ENCODE measurements at places on chromosomes 6 and 20. TPM values are rescaled to one million over a fixed set of nuclear protein-coding genes. Genes with fewer than 3 reads are reported as not detected.

The RNF217 gene
- 1.2 TPM for total RNA-seq

The ARFGEF3 gene
- 0.60 TPM for total RNA-seq

The SRSF12 gene
- 1.9 TPM for total RNA-seq

The PNPLA1 gene
- total RNA-seq: not detected

The BTBD3 gene
- total RNA-seq: 32.2 TPM

The AHI1 gene
- 18.6 TPM for total RNA-seq

The OR12D3 gene
- not detected for total RNA-seq

The FITM2 gene
- 24.5 TPM for total RNA-seq

The ASIP gene
- total RNA-seq: not detected

- no peak for DNase-seq
Observed at GRCh38 chr6:129264480-129265045, 381.6 kb downstream of the LAMA2 start.

GRCh38 chr20:1265916-1266166, 253 bp upstream of the SNPH start:
- DNase-seq: no peak

- no peak for DNase-seq
Observed at GRCh38 chr6:53581856-53582255, 37.0 kb upstream of the GCLC start.

GRCh38 chr6:2615251-2615650, 135.5 kb downstream of the MYLK4 start:
- DNase-seq: no peak

DNA sequence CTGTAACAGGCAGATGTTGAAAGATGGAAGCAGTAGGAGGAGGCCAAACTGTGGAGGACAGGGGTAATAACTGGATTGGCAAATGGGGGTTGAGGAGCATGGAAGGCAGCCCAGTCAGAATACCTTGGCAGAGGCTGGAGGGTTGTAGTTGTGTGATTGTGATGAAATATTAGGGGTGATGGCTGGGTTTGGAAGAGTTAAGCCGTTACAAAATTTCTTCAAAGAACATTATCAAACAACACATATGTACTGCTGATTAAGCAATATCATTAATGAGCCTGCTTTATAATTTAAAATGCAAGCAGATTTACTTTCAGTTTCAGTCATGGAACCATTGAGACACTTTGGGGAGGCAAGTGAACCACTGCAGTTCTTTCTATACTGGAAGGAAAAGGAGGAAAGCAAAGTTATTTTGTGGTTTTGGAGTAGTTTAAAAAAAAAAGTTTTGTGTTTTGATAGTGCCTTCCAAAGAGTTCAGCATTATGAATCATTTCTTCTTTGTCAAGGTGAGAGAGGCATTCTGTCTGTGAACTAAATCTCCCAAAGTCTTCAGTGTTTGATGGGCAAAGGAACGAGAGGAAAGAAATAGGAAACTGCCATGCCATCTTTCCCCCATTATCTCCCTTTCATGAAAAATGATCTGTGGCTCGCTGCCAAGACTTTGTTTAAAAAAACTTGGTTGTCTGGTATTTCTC, 20.7 kb downstream of the FOXO3 start:
- DNase-seq: no peak

- peak; percentile 31 for DNase-seq
Observed at GRCh38 chr6:14732844-14733757, 512.8 kb upstream of the JARID2 start.

GRCh38 chr6:122623279-122623678, 13.1 kb downstream of the PKIB start:
- peak; percentile 11 for DNase-seq

DNA sequence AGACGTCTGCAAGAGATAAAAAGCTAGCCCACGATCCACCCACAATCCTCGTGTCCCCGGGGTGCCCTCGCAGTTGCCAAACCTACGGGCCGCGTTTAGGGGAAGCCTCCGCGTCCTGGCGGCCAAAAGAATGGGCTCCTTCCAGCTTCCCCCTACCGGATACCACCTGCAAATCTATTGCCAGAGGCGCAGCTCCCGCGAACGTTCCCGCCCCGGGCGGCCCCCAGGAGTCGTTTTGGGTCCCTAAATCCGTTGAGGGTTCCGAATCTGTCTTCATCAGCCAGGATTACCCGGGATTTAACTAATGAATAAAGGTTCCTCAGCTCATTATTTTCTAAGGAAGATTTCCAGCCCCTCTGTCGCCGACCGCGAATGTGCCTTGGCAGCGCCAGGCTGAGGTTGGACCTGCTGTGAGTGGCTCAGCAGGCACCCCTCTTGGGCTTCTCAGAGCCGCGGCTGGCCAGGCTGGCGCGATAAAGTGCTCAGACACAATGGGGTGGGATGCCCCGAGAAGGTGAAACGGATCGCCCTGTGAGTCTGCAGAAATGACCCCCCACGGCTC, 2.8 kb upstream of the VSX1 start:
- DNase-seq: no peak

DNA sequence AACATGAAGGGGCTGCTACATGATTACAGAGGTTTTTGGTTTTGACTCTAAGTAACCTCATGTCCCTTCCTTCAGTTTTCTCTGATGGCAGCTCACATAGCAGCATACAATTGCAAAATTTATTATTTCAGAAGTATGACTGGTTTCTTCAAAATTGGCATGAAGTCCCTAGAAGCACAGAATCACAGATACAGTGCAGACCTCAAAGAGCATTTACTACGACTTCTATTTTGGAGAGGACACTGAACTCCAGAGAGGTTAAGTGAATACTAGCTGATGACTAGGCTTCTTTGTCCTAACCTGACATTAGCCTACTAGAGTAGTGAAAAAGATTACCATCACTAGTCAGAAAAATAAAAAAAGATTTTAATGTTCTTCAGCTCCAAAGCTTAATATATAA, 664.3 kb downstream of the RFPL4B start:
- DNase-seq: no peak

DNA sequence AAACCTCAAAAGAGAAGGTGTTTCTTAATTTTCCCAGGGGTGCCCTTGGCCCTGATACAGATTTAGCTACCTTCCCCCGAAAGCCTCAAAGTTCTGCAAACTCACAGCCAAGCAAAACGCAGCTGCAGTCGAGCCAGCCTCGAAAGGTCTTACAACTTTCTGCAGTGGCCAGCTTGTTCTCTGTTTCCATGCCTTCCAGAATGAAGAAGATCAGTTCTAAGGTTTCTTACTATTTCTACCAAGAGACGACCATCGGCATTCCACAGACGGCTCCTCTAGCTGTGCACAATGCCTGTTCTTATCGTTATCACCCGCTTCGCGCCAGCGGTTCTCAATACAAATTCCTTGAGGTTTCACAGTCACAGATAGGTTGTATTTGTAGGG, 28.5 kb upstream of the CCR6 start:
- DNase-seq: no peak

DNA sequence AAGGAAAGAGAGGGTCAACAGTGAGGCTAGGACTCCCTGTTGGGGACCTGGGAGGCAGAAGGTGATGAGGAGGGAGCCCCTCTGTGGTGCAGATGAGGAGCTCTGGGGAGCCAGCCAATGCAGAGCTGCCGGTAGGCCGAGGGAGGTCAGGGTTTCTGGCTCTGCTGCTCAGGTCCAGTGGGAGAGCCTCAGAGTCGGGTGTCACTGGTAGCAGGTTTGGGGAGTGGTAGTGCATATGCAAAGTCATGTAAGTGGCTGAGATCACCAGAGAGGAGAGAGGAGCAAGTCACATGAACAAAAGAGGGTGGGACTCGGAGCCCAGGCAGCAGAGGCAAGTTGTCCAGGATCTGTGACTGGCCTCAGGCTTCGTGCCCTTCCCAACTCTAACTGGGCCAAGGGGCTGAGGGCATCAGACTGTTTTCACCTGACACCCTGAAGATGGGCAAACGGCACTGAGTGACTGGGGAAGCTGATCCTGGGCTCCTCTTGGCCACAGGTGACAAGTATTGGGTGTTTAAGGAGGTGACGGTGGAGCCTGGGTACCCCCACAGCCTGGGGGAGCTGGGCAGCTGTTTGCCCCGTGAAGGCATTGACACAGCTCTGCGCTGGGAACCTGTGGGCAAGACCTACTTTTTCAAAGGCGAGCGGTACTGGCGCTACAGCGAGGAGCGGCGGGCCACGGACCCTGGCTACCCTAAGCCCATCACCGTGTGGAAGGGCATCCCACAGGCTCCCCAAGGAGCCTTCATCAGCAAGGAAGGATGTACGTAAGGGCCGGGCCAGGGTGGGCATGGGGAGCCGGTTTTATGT, 6.6 kb downstream of the MMP24OS start:
- DNase-seq: no peak

- no peak for DNase-seq
Observed at GRCh38 chr6:44342489-44342888, at the start of gene SPATS1. TSS of gene SPATS1 (plus strand) at chr6:44342650. CDS start at chr6:44343096, 446 bp downstream.

DNA sequence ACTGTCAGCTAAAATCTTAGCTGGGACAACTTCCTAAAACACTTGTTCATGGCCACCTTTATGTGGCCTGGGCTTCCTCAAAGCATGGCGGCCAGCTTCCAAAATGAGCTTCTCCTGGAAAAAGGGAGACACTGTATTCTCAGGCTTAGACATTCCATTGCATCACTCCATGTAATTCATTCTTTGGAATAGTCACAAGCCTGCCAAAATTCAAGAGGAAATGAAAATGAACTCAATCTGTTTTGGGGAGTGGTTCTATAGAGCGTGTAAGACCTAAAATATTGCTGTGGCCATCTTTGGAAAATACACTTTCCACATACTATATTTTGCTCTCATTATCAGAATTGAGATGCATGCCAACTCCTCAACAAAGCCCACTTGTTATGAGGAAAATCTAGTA, 687.0 kb downstream of the KIF16B start:
- DNase-seq: no peak

DNA sequence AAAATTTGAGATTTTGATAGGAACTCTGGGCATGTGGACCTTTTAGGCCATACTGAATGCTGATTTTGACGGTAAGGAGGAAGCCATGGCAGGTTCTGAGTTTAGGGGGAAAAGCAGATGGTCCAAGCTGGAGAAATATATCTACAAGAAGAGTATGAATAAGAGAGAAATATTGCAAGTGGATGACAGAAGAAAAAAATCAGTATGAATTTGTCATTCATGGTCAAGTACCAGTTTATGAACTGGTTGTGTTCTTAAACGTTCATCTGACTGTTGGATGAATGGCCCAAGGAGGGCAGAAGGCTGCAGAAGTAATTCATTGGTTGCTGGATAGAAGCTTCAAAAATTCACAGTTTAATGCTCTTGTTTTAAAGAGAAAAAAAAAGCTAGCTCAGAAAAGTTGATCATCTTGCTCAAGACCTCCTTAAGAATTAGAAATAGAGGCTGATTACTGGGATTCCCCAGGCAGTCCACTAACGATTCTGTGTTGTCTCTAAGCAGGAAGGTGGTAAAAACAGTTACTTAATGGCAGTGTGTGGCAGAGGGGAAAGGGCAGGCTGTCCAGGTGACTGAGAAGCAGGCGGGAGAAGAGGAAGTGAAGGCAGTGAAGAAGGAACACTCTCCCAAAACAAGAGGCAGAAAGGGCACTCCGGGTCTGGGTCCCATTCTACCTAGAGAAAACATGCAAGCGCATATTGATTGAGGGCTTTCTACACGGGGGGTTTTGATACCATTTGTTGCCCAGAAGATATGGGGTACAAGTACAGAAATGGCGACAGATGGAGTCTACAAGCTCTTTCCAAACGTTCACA, 2.0 kb upstream of the DUSP22 start:
- no peak for DNase-seq

DNA sequence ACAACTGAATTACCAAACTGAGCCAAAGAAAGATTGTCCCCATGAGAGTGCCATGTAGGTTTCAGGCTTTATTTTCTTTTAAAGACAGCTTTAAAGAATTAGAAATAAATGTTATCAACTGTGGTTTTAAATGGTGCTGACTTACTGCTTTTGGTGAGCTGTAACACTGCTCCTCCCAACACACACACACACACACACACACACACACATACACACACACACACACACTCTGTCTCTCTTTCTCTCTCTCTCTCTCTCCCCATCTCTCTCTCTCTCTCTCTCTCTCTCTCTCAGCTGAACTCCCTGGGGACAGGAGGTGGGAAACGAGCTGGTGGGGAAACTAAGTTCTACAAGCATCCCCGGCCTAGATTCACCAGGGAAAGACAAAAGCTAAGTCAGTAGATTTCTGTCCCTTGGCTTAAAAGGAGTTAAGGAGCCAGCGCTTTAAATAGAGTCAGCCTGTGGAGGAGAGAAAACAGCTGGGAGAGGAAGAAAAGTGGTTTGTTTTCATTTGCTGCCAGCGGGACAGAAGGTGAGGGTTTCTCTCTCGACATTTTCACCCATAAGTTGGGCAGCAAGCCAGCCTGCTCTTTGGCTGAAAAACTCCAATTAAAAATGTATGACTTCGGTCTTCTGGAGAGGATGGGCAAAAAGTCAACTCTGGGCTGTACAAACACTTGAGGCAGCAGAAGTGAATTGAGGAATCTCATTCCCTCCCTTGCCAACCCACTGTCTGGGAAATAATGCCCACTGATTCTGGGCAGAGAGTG, 27.4 kb downstream of the CBLN4 start:
- no peak for DNase-seq

DNA sequence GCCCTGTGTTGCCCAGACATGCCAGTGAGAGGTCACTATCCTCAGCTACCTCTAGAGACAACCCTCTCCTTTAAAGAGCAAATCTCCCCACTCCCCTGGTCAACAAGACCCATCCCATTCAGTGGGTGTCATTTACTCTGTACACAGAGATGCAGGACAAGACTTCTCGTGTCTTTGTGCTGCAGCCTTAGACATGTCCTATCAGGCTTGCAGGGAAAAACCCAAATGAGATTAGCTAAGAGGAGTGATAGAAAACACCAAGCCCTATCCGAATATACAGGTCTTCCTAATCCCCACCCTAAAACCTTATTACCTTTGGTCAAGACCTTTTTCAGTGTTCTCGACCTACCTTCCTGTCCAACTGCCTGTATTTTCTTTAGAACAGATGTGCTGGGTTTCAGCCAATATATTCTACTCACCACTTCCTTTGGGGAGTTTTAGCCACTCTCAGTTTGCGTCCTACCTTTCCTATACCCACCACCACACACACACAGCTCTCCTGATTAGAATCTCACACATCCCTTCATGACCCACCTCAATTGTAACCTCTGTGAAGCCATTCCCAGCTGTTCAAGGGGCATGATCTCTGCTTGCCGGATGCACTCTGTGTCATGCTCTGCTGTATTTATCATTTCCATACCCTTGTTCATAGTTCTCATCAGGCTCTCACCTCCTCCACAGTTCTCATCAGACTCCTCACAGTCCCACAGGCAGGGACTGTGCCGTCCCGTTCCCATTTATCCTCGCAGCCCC, 39.7 kb downstream of the TRAM2 start:
- no peak for DNase-seq

GRCh38 chr20:17708675-17709360, 9.1 kb downstream of the BANF2 start:
- no peak for DNase-seq

- DNase-seq: no peak
Observed at GRCh38 chr6:87161299-87161698, 5.9 kb downstream of the ZNF292 start.

GRCh38 chr20:3766422-3767109, 987 bp downstream of the ADISSP start:
- DNase-seq: no peak

- peak; percentile 64 for DNase-seq
Observed at GRCh38 chr6:125957845-125958244, 1.3 kb downstream of the HINT3 start.

- DNase-seq: no peak
Observed at GRCh38 chr20:47606414-47606982, 104.8 kb downstream of the NCOA3 start.

Measured in HepG2 (cell line).